ENCODE measurements at places on chromosomes 7 and 10.

DNA sequence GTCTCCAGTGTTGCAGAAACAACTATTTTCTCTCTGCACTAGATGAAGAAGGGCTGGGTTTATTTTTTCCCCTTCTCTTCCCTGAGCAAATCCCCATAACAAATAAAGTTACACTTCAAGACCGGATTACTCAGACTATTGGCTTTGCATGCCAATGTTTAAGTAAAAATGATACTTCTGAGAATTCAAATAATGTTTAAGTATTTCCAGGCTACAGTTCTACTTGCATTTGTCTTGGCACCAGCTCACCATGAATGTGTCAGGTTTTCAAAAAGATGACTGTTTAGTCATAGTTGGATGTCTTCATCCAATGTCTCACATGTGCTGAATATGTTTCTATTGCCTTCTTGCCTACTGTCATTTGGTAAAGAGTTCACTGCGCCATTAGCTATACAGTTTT lies 912.6 kb downstream of the GATA3 start:
- no peak for DNase-seq

DNA sequence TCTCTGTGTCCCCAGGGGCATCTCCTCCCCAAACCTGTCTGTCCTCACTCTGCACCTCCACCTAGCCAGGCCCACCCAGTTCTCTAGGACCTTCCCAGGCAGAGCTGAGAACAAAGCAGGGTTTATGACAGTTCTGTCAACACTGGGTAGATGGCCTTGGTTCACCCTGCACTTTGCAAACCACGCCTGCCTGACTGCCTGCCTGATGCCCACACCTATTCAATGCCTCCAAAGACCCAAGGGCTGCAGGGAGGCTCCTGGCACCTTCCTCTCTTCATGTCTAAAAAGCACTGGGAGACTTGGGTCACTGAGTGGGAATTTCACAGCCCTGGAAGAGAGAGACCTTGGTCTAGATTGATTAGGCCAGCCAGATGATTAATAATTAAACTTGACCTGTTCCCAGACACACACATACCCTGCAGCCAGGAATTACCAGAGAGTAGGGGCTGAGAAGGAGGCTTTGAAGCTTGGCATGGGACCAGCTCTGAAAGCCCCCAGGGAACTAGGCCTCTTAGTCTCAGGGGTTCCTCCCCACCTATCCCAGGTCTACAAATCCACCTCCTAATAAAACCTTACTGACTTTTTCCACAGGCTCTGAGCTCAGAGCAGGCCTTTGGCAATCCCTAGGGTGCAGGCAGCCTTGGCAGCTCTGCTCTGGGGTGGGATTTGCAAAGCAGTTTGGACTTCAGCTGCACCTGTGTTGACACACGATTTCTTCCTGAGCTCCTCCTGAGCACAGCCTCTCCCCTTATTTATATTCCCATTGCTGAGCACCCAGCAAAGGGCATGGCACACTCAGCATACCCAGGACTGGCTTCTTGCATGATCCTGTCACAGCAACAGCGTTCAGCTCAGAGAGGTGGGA lies 25.7 kb upstream of the PDCD4 start:
- no peak for DNase-seq

GRCh38 chr10:52313256-52313932 lies 687 bp upstream of the DKK1 start:
- DNase-seq: no peak

GRCh38 chr10:88233870-88234269 lies 349.2 kb downstream of the RNLS start:
- no peak for DNase-seq

- peak; percentile 63 for DNase-seq
These were observed 6.1 kb upstream of the MYOZ1 start for GRCh38 chr10:73647211-73647874.

DNA sequence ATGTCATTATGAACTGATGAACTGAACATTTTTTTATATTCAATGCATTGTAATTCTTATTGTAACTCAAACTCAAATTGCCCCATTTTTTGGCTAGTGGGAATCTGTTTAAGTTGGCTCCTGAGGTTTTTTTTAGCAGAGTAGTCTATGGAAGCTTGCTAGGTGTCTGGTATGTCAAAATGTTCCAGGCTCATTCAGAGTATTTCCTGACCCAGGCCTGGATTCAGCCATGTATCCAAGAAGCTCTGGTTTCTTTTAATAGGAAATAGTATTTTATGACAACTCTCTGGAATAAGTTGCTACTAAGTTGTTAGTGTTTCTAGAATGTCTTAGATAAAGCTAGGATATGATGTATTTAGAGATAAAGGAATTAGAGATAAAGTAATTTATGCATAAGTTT lies 288.0 kb downstream of the ARL4A start:
- DNase-seq: no peak

- DNase-seq: no peak
These were observed 60.6 kb downstream of the ARL5B start for GRCh38 chr10:18719811-18720210.

DNA sequence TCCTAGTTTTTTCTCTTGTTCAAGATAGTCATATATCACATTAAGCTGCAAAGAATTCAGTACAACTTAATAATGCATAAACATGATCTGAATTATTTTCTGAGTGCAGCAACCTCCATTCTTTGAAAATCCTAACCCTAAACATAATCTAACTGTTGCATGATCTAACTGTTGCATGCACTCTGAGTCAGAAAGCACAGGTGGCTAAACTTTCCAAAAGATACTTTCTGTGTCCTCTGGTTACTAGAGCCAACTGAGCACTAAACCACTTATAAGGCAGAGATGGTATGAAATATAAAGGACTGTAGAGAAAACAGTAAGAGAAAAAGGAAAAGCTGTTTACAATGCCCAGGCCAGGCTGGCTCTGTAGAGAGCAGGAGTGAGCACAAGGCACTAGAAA lies 23.0 kb upstream of the FAM133B start:
- DNase-seq: no peak

DNA sequence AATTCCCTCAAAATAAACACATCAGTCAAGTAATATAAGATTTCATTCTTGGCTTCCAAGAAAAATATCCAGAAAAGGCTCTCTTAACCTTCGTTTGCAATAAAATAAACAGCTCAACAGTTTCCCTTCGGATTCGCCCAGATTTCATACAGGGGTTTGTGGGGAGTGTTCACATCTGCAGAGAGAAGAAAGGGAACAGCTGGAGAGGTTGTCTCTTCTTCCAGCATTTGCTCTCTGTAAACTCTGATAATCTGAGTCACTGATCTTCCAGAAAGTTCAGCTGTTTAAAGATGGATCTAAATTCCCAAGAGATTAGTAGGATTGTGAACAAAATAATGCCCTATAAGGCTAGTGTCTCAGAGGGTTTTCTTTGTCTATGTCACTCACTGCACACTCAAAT lies 277.9 kb downstream of the HPSE2 start:
- DNase-seq: no peak

- no peak for DNase-seq
These were observed 536.5 kb upstream of the FOXK1 start for GRCh38 chr7:4145576-4145975.
